Endothelial cell (in vitro differentiated cells): ENCODE measurements at places on chromosomes 12 and 14. TPM values are rescaled to one million over a fixed set of nuclear protein-coding genes. Genes with fewer than 3 reads are reported as not detected.
A peak's percentile ranks its signal among the peaks of the same experiment; 100 is the strongest.

DNA sequence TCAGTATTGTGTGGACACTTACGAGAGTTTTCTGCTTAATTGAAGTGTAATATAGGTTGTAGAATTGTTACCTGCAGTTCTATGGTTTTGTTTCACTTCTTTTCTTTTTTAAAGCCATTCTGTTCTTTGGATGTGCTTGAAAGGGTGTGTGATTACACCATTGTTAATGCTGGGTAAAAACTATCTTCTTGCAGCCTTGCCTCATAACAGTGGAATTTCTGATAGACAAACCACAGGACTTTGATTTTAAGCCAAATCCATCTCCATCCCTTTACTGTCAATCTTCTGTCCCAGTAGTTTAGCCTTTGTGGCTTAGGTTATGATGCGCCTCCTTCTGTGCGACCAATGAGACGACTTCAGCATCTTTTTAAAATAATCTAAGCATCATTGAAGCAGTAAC is 182.3 kb downstream of the PELI2 start:
- DNase-seq, result no peak

DNA sequence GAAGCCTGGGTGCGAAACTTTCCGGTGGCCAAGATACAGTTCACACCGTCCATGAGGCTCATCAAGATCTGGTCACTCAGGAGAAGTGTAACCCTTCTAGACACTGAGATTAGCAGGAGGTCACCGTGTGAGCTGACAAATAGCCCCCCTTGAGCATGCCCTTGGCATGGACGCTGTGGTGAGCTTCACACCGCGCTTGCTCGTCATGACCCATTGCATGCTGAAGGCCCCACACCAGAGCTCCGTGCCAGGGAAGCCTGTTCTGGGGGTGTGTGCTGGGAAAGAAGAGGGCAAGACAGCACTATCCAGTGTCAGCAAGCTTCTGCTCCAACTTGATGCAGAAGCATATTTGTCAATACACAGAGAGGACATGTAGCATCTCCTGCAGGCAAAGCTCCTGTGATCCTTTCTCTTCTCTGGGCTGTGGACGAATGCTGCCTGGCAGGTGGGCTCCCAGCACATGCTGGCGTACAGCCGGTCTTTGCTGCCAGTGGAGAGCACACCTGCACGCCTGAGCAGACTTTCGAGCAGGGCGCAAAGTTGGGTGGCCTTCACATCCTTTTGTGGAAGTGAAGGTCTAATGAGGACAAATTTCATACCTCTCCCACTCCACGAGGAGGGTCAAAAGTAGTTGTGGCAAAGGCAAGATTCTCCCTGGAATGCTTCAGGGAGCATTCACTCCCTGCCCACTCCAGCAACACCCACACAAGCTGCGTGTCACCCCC is 126.9 kb upstream of the FKBP4 start:
- no peak for DNase-seq

DNA sequence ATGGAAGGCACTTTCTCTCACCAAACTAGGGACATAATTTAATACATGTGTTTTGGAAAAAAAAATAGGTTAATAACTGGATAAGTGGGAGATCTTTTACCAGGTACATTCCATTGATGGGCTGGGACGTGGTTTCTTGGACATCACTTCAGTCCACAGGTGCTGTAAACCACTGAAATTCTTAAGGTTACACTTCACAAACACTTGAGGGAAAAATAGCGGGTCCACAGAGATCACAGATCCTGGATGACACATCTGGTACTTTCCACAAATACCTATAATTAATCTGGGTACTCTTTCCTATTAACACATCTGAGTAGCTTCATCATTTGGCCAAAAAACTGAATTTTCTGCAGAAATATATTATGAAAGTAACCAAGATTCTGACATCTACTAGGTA is 85.0 kb downstream of the POLR3B start:
- DNase-seq, result no peak

GRCh38 chr14:100654814-100655740 is 67.9 kb upstream of the BEGAIN start:
- DNase-seq, result peak; percentile 71

- DNase-seq, result no peak
These were observed 125.3 kb downstream of the IPO8 start for GRCh38 chr12:30570211-30570890.

DNA sequence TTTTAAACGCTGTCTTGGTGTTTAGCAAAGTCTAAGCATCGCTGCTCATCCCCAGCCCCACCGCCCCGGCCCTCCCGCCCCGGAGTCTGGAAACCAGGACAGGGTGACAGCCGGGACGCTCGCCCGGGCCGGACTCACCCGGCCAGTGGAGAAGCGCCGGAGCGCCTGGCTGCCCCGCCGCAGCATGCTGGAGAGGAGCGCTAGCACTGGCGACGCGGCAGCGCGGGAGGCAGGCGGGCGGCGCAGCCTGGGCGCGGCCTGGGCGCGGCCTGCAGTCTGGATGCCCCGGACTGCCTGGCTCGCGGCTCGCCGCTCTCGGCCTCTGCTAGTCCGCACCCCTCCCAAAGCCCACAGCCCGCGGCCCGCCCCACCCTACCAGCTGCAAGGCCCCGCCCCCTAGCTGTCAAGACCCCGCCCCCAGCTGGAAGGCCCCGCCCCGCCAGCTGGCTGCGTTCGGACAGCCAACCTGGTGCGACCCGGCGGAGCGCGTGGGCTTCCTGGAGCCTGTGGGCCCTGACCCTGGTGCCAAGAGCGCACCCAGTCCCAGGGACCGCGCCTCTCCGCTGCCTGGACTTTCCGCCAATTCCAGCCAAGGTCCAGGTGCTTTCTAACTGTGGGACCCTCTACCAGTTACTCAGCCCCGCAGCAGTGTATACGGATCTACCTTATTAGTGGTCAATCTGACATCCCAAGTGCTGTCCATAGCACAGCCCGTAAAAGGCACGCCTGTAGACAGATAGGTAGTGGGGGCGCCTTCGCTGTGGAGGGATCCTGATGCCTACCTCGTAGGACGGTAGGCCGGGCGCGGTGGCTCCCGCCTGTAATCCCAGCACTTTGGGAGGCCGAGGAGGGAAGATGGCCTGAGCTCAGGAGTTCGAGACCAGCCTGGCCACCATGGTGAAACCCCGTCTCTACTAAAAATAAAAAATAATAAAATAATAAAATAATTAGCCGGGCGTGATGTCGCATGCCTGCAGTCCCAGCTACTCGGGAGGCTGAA is at the start of gene ALDH1L2:
Gene ALDH1L2 (minus strand): TSS at position 208 of the 1,000 bp plus-strand sequence. CDS start 22 bp downstream, at position 186.
- peak; percentile 72 for DNase-seq

DNA sequence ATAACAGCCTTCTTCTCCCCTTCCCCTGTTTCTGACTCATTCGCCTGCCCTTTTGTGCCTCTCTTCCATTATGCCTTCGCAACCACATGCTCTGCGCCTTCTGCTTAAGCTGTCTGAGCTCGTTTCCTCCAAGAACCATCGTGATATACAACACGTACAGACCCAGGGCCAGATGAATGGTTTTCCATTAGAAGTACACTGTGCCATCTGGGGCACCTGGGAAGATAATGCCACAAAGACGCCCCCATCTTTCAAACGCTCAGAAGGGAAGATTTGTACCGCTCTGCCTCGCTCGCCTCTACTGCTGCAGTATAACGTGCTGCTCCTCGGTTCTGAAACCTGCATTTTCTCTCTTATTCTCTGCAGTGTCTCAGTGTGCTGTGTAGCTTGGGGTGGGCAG is 470.9 kb upstream of the STXBP6 start:
- no peak for DNase-seq

GRCh38 chr14:97850466-97850865 is 1053.3 kb downstream of the VRK1 start:
- no peak for DNase-seq

GRCh38 chr12:24748326-24748725 is 200.6 kb downstream of the BCAT1 start:
- DNase-seq, result no peak

GRCh38 chr12:66131067-66131688 is 628 bp upstream of the LLPH start:
- no peak for DNase-seq

GRCh38 chr14:42541535-42542001 is 934.9 kb downstream of the LRFN5 start:
- DNase-seq, result no peak

DNA sequence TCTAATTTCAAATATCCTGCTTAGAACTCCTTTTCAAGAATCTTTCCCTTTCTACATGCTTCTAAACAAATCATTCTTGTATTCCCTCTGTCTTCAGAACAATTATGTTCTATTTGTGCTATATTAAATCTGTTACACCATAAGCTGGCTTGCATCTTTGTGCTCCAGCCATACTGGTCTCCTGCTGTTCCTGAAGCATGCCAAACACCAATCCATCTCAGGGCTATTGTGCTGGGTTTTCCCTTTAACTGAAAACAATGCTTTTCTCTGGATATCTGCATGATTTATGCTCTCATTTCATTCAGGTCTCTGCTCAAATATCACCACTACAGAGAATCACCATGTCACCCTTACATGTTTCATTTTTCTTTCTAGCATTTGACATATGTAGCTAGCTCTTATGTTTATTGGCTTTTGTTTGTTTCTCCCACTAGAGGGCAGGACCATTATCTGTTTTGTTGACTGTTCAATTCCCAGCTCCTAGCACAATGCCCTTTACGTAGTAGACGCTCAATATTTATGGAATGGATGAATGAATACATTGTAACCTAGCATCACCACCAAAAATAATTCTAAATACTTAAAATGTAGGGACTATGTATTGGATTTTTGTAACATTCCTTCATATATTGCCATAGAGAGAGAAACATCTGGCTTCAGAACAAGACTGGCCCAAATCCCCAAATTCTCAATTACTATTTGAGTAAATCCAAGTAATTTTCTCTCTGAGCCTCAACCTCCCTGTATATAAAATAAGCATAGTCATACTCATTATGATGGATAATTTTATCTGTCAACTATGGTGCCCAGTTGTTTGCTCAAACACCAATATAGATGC is 302.0 kb upstream of the SYT1 start:
- DNase-seq, result no peak

DNA sequence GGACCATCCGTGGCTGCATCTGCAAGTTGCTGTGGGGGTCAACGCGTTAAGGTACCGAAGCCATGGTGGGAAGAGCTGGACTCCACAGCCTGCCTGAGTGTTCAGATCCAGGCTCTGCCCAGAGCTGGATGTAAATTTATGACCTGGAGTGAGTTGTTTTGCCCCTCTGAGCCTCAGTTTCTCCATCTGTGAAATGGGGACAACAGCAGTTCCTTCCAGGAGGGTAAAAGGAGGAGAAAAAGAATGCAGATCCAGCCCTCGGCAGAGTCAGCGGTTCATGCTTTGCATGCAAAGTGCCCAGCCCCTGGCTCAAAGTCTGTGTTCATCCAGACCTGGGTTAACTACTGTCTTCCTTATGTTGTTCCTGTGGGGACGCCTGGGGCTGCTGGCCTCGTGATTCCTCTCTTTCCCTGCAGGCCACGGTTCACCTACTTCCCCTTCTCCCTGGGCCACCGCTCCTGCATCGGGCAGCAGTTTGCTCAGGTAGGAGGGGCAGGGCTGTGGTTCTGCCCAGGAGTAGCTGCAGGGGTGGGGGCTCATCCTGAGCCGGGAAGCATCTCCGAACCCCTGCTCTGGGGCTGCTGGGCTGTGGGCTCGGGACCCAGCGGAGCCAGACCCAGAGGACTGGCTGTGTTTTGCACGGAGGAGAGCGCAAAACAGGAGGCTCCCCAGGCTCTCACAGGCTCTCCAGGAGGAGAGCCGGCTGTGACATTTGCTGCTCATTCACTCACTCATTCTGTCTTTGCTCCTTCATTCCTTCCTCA is 41.9 kb downstream of the CYP46A1 start:
- DNase-seq, result no peak

- no peak for DNase-seq
These were observed 21.0 kb downstream of the CFL2 start for GRCh38 chr14:34693228-34693939.

DNA sequence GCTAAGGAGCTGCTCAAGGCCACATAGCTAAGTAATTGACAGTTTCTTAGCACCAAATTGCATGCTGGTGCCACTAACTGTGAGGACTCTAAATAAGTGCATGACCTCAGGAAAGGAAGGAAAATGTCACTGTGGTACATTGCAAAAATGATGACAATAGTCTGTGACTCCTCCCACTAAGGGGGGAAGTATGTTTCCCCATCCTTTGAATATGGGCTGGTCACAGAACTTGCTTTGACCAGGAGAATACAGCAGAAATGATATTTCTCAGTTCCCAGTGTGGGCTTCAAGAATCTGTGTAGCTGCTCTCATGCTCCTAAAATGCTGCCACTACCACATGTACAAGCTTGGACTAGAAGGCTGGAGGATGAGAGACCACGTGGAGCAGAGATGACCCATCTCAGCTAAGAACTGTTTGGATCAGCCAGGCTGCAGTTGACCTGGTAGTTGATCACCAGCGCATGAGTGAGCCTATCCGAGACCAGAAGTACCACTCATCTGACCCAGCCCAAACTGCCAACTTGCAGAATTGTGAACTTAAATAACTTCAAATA is 42.2 kb upstream of the NOS1 start:
- no peak for DNase-seq

DNA sequence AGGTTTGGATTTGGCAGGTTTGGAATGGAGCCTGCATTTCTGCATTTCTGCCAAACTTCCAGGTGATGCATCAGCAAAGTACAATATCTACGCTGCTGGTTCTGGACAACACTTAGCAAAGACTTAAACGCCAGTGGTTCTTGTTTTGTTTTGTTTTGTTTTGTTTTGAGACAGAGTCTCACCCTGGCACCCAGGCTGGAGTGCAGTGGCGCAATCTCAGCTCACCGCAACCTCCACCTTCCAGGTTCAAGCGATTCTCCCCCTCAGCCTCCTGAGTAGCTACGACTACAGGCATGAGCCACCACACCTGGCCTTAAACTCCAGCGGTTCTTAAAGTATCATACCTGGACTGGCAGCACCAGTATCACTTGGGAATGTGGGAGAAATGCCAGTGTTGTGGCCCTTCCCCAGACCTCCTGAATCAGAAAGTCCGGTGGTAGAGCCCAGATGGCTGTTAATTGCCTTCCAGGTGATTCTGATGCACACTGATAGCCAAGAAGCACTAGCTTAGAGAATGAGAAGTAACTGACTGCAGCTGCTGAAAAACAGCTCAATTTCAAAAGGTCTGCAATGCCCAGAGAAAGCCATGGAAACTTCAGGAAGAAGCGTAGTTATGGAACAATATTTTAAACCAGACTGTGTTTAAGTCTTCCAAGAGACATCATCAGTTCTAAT is 114.8 kb upstream of the FOXN3 start:
- DNase-seq, result no peak

DNA sequence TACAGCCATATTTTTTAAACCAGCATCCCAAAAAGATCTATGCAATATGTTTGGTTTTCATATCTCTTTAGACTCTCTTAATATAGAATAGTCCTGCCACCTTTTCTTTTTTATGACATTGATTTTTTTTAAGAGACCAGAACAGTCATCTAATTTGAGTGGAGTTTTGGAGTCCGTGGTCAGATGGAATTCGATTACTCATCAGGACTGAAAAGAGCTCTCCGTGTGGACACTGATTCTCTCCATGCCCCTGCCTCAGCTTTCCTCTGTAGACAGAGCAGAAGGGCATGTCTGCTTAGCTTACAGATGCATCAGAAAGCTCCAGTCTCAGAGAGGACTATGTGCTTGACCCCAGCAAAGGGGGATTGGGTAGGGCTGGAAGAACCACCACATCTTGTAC is 27.8 kb downstream of the SMCO2 start:
- DNase-seq, result no peak

HIGD1C gene
- total RNA-seq, result not detected

FAM186B gene
- total RNA-seq, result 1.9 TPM

SCAF11 gene
- total RNA-seq, result 103 TPM

KRT6B gene
- total RNA-seq, result not detected

SLC2A3 gene
- total RNA-seq, result 562 TPM
